Left ventricle myocardium inferior (tissue), 1 donor: ENCODE measurements at places on chromosomes 3 and 15.

- DNase-seq: no peak
These were observed 7.0 kb upstream of the C3orf62 start for GRCh38 chr3:49283997-49284396.

DNA sequence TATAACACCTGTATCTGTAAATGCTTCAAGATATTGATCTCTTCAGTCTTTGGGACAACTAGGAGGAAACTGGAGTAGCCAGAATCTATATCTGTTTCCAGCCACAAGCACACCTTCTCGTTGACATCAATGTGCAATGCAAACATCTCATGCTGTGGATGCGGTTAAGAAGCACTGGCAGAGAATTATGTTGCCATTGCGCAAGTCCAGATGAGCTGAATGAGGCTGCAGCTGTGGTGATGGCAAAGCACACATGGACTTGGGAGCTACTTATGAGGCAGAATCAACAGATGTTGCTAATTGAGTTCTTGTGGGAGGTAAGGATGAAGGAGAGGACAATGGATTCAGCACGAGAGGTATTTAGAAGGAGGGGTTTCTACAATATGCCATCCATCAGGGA, 90.9 kb downstream of the STRIT1 start:
- no peak for DNase-seq

DNA sequence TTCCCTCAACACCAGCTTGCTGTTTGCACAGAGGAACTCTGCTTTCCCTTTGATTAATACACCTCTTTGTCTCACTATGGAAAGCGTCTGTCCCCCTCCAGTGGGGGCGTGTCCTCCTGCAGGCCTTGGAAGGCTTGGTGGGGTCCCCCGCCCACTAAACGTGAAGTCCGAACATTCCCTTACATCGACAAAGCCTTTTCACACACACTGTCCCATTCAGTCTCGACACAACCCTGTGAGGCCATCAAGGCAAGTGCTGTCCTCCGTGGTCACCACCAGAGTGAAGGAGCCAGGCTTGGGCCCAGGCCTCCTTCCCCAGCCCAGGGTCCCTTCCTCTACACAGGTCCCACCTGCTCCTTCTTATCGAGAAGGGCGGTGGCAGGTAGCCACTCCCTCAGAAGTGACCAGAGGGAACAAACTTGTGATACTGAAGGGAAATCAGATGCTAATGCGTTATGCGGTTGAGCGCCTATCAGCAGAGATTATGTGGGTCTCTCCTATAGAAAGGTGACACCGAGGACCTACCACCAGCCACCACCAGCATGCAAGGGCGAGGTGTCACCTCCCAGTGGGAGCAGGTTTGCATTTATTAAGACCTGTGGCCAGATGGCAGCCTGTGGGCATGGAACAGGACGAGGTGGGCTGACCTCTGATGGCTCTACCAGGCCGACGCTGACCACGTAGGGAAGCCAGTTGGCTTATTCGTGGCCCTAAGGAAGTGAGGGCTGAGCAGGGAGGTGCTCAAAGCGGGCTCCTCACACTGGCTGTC, 6.6 kb downstream of the NRROS start:
- no peak for DNase-seq

GRCh38 chr3:170037463-170038433, at the start of gene GPR160:
GPR160 (plus strand) TSS chr3:170037995; CDS start chr3:170083973, 45,978 bp downstream.
- DNase-seq: peak; percentile 71

- peak; percentile 67 for DNase-seq
These were observed 44.6 kb downstream of the SH3BP5 start for GRCh38 chr3:15287565-15288330.

DNA sequence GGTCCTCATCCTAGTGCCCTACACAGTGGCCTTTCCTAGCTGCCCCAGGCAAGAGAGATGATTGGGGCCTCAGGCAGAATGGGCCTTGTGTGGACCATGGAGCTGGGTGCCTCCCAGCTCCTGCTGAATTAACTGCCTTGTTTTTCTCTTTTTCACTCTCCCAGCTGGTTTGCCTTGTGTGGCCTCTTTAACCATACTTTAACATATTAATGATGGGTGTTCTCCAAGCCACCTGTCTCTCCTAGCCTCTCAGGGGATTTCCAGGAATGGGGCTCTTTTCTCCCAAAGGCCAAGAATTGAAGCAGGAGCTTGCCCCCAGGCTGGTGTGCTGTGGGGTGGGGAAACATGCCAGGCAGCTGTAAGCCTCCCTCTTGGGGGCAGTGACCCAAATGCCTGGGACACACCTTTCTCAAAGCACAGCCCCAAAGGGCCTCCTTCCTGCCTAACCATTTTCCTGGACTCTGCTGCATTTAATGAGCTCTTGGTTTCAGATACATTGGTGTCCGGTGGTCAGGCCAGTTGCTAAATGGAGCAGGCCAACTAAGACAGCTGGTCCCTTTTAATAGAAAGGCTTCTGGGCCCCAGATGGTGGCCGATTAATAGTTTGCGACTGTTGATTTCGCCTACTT, 5.6 kb downstream of the ALPK3 start:
- no peak for DNase-seq

- DNase-seq: no peak
These were observed 51.0 kb upstream of the SLCO2A1 start for GRCh38 chr3:134080761-134081160.

- DNase-seq: no peak
These were observed 117.3 kb downstream of the RFTN1 start for GRCh38 chr3:16396202-16396601.
